ENCODE measurements at places on chromosomes 11 and 22.

GRCh38 chr11:73538381-73538872 lies 59.5 kb downstream of the FAM168A start:
- DNase-seq = peak; percentile 23

- no peak for DNase-seq
These were observed 179.9 kb upstream of the C11orf87 start for GRCh38 chr11:109241988-109242536.

DNA sequence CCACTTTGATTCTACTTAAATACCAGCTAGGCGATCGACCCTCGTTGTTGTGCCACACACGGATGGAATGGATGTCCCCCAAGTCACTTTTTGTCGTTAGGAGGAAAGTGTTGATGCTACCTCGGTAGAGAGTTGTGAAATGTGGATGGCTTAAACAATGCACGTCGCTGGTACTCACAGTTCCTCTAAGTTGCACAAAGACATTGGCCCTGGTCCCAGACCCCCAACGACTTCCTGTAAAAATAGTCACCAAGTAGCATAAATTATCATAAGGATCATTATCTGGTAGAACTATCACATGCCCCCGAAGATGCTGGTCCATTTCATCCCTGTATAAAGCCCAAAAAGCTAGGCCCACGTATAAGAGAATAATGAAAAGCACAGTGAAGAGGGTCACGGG lies 3.8 kb downstream of the PKDREJ start:
- peak; percentile 41 for DNase-seq

DNA sequence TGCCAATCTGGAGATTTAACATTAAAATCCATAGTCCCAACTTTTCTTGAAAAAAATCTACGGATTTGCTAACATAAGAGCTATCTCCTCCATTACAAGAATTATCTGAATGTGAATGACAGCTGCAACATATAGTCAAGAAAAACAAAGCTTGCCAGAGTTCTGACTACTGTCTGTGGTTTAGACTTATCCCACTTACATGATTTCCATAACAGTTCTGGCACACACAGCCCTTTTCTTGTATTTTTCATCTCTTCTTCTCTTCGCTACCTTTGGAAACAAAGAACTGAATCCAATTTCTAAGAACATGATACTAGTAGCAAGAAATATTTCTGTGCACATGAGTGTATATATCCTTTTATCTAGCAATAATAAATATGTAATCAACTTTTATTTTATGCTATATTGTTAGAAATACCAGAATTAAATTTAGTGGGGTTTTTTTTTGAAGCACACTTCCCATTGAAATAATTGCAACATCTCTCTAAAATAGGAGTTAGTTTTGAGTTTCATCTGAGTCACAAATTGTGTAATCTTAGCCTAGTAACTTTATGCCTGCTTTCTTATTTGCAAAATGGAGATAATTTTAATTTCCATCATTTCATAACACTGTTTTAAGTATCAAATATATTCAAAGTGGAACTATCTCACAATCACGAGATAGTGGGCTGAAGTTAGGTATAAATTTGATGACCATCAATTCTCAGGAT lies 1217.6 kb downstream of the JRKL start:
- no peak for DNase-seq

DNA sequence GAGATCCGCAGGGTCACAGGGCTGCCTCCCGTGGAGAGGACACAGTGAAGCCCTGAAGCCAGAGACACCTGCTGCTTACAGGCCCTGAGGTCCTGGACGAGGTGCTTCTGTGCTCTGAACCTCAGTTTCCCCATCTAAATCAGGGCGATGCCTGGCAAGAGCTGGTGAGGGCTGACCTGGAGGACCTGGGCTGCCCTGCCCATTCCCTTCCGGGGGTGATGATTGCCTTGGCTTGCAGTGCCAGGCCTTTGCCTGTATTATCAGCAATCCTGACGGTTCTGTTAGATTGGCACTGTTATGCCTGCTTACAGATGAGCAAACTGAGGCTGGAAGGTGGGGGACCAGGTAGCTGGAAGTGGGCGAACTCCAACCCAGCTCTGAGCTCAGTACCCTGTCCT lies 7.8 kb upstream of the GTSE1 start:
- no peak for DNase-seq

- peak; percentile 70 for DNase-seq
These were observed 49.0 kb downstream of the PPFIA1 start for GRCh38 chr11:70319396-70320076.

GRCh38 chr11:78323363-78323762 lies 94.3 kb downstream of the GAB2 start:
- DNase-seq = no peak

GRCh38 chr11:46072172-46072964 lies 48.9 kb downstream of the PHF21A start:
- no peak for DNase-seq

DNA sequence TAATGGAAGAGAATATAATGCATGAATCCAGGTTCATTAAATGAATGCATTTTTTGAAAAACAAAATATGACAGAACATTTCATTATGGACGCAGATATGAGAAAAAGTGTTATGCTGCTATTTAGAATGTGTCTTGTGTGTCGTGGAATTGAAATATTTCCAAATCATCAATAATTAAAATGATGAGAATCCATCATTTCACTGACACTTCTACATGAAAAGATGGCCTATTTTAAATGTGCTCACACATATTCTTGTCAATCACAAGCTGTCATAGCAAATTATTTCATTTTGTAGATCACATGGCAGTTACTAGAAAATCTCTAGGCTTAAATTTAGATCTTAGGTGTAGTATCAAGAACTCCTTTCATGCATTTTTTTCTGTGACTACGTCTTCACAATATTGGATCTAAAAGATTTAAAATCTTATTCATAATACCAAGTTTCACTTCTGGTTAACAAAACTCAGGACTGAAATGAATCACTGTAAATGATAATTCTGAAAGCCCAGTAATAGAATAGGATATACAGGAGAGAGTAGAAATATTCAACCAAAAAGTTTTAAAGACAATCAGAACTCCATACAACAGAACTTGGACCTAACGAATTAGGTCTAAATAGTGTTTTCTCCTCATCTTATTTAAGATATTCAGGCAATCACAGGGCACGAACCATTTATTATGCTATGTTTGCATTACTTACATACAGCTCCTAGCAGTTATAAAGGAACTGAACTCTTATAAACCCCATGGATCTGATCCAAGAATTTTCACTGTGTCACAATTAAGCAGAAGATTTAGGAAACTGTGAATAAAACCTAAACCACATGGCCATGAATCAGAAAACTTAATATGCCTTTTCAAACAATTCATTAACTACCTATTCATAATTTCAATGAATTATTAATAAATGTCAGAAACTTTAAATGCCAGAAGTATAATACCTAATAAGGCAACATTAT lies 67.7 kb downstream of the DCDC1 start:
- DNase-seq = no peak

- no peak for DNase-seq
These were observed 899 bp upstream of the RAB30 start for GRCh38 chr11:83072350-83073242.

DNA sequence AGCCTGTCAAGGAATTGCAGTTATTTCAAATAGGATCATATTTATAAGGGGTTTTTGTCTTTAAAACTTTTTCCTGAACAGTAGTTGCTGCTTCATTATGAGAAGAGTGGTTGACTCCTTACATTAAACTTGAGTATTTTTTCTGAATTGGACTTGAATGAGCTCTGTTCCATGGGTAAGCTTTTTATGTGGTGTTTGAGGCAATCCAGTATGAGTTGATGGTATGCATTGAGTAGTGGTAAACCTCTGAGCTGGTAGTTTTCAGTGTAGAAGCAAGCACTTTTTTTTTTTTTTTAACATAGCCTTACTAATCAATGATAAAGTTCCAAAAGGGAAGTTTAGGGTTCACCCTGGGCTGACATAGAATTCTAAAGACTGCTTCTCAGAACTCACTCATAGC lies 3.4 kb downstream of the KMT2A start:
- no peak for DNase-seq

- peak; percentile 65 for DNase-seq
These were observed 771 bp downstream of the MIF start for GRCh38 chr22:23894710-23895598.

GRCh38 chr22:40463017-40463631 lies 92.7 kb downstream of the SGSM3 start:
- DNase-seq = peak; percentile 81

- DNase-seq = peak; percentile 32
These were observed 573.9 kb upstream of the CADM1 start for GRCh38 chr11:116078101-116078591.
